Panc1 (cell line): ENCODE measurements at places on chromosomes 6 and 20.

- no peaks in the 10 kb centered on the region for H3K36me3 ChIP-seq
- DNase-seq = no peak
- H3K27me3 ChIP-seq = no peaks in the 10 kb centered on the region; the same call in 1 of the 2 replicates
- H3K4me3 ChIP-seq = no peak overlapping the region
- no peak overlapping the region for H3K27ac ChIP-seq
- H3K4me1 ChIP-seq = no peaks in the 10 kb centered on the region
Measured at GRCh38 chr6:38725414-38726183, 10.5 kb downstream of the DNAH8 start.

GRCh38 chr6:148041546-148041945, 301.1 kb upstream of the SASH1 start:
- no peaks in the 10 kb centered on the region for H3K27me3 ChIP-seq
- H3K27ac ChIP-seq = no peak overlapping the region
- no peak for DNase-seq
- no peaks in the 10 kb centered on the region for H3K4me1 ChIP-seq

GRCh38 chr6:5785249-5785648, 221.5 kb downstream of the NRN1 start:
- H3K27me3 ChIP-seq = no peaks in the 10 kb centered on the region
- no peaks in the 10 kb centered on the region for H3K4me1 ChIP-seq
- no peaks in the 10 kb centered on the region for H3K36me3 ChIP-seq
- no peak for DNase-seq

- no peak for DNase-seq
- no peak overlapping the region for H3K4me3 ChIP-seq
- peaks cover 6% of the 10 kb centered on the region; the same call in 1 of the 2 replicates for H3K27me3 ChIP-seq
- no peaks in the 10 kb centered on the region for H3K36me3 ChIP-seq
- no peak overlapping the region for H3K27ac ChIP-seq
- 0 out of 2 replicates have a peak, but pooled peaks cover 3% of the 10 kb centered on the region for H3K4me1 ChIP-seq
Measured at GRCh38 chr20:3729811-3730540, 2.5 kb upstream of the HSPA12B start.

GRCh38 chr6:35476004-35476403, 7.8 kb downstream of the RPL10A start:
- no peak overlapping the region for H3K27ac ChIP-seq
- H3K4me3 ChIP-seq = no peak overlapping the region
- H3K36me3 ChIP-seq = peaks cover 8% of the 10 kb centered on the region; the same call in 1 of the 2 replicates
- no peaks in the 10 kb centered on the region for H3K27me3 ChIP-seq
- peaks cover 26% of the 10 kb centered on the region for H3K4me1 ChIP-seq
- no peak for DNase-seq

- H3K27me3 ChIP-seq = no peaks in the 10 kb centered on the region
- no peak overlapping the region for H3K4me3 ChIP-seq
- H3K36me3 ChIP-seq = no peaks in the 10 kb centered on the region; the same call in 1 of the 2 replicates
- H3K27ac ChIP-seq = no peak overlapping the region
- DNase-seq = no peak
Measured at GRCh38 chr6:50699051-50699775, 14.1 kb upstream of the TFAP2D start.

GRCh38 chr6:45163952-45164766, 164.0 kb upstream of the RUNX2 start:
- H3K36me3 ChIP-seq = no peaks in the 10 kb centered on the region
- H3K4me1 ChIP-seq = no peaks in the 10 kb centered on the region
- no peaks in the 10 kb centered on the region for H3K27me3 ChIP-seq
- no peak for DNase-seq

DNA sequence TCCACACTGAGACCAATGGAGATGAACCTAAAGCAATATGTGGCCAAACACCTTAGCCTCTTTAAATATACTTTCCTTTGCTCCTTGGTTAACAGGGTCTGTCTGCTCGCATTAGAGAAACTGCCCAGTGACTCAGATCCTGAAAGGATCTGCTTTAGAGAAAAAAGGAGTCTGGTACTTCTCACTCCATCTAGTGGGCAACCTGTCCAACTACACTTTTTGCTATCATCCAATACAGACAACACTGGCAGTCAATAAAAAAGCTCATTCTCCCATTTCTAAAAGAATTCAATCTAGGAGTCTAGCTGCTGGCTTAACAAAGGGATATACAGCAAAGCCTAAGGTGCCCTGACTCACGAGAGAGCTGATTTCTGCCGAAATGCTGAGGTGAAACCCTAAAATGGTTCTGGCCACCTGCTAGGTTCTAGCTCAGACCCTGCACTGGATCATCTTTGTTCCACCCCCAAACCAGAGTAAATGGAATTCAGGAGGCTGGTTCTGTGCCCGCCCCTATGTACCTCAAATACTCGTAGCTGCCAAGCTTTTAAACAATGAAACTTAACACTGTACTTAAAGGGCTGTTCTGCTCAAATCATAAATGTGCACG, 11.5 kb downstream of the GNL1 start:
- H3K27ac ChIP-seq = no peak overlapping the region
- H3K4me1 ChIP-seq = no peaks in the 10 kb centered on the region; the same call in 1 of the 2 replicates
- H3K36me3 ChIP-seq = no peaks in the 10 kb centered on the region
- H3K27me3 ChIP-seq = no peaks in the 10 kb centered on the region
- no peak overlapping the region for H3K4me3 ChIP-seq

- no peaks in the 10 kb centered on the region for H3K27me3 ChIP-seq
- H3K27ac ChIP-seq = no peak overlapping the region
- no peak overlapping the region for H3K4me3 ChIP-seq
Measured at GRCh38 chr20:41347523-41348429, 7.2 kb downstream of the LPIN3 start.

- H3K4me3 ChIP-seq = no peak overlapping the region
- no peaks in the 10 kb centered on the region for H3K27me3 ChIP-seq
- no peak for DNase-seq
- peaks cover 9% of the 10 kb centered on the region for H3K4me1 ChIP-seq
- H3K27ac ChIP-seq = no peak overlapping the region
- H3K36me3 ChIP-seq = no peaks in the 10 kb centered on the region
Measured at GRCh38 chr6:36627801-36628246, 33.7 kb downstream of the SRSF3 start.

DNA sequence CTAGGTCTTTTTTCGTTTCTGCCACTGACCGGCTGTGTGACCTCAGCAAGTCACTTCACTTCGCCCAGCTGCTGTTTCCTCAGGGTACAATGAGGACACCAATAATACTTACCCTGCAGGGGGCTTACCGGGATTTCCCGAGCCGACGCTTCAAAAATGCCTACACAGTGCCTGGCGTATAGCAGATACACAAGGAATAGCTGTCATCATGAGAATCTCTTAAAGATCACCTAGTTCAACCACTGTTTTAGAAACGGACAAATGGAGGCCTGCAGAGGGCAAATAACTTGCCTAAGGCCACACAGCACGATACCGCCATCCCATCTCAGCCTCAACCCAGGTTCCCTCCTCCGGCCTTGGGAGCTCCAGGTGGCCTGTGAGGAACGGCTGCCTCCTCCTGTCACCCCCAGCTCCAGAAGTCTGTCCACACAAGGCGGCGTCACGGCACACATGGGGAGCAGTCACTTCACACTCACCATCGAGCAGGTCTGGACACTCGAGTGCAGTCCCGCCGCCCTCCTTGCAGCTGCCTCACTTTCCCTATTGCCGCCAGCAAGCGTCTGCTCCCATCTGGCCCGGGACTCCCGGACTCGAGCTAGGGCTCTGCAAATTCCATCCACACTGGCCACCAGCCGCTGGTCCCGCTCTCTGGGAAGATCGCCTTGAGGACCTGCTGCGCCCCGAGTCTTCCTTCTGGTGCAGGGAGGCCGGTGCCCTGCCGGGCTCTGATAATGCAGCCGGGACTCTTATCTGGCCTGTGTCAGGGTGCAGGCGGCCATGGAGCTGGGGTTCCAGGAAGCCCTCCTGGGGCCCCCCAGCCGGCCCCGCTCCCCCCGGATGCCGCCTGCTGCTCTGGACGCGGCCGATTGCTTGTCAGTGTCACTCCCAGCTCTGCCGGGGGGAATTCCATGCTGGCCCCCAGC, at the start of gene RIPOR3:
Gene RIPOR3, minus strand, starts transcription at position 893 of the 923 bp plus-strand sequence. Its CDS starts 414 bp downstream, at position 479.
- H3K27ac ChIP-seq = peak within 1 kb of the TSS; percentile 99
- no peaks in the 10 kb centered on the region for H3K27me3 ChIP-seq
- peaks cover 74% of the 10 kb centered on the region for H3K4me1 ChIP-seq

DNA sequence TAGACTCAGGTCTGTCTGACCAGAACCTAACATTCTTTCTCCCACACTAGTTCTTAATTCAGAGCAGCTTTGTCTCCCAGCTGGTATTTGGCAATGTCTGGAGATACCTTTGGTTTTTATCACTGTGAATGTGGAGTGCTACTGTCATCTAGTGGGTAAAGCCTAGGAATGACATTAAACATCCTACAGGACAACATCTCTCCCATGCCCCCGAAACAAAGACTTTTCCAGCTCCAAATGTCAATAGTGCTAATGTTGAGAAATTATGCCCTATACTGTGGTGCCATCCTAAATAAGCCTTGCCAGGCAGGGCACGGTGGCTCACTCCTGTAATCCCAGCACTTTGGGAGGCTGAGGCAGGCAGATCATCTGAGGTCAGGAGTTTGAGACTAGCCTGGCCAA, 4.2 kb upstream of the TTPAL start:
- H3K27ac ChIP-seq = no peak overlapping the region
- peaks cover 2% of the 10 kb centered on the region; the same call in 1 of the 2 replicates for H3K4me1 ChIP-seq
- DNase-seq = no peak
- H3K27me3 ChIP-seq = no peaks in the 10 kb centered on the region
- no peak overlapping the region for H3K4me3 ChIP-seq

DNA sequence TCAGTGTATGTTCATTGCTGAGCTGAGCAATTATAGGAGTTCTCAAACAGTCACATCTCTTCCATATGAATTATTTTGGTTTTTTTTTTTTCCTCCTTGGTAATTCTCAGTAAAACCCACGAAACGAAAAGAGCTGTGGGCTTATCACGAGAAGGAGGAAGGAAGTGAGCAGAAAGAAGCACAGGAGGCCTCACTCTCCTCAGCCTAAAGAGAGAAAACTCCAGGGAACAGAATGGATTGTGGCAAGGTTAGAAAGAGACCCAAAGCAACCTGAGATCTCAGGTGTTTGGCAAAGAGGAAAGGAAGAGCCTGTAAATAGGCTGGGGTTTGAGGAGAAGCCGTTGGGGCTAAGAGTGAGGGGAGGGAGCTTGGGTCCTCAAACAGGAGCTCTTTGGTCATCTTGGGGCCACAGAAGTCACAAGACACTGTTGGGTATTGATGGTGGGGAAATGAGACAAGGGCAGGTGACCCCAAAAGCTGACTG, 67.8 kb upstream of the CITED2 start:
- no peaks in the 10 kb centered on the region for H3K4me1 ChIP-seq
- H3K27ac ChIP-seq = 0 out of 2 replicates have a peak overlapping the region, but pooled peaks have one; percentile 14
- no peaks in the 10 kb centered on the region for H3K27me3 ChIP-seq
- H3K36me3 ChIP-seq = no peaks in the 10 kb centered on the region
- no peak for DNase-seq

DNA sequence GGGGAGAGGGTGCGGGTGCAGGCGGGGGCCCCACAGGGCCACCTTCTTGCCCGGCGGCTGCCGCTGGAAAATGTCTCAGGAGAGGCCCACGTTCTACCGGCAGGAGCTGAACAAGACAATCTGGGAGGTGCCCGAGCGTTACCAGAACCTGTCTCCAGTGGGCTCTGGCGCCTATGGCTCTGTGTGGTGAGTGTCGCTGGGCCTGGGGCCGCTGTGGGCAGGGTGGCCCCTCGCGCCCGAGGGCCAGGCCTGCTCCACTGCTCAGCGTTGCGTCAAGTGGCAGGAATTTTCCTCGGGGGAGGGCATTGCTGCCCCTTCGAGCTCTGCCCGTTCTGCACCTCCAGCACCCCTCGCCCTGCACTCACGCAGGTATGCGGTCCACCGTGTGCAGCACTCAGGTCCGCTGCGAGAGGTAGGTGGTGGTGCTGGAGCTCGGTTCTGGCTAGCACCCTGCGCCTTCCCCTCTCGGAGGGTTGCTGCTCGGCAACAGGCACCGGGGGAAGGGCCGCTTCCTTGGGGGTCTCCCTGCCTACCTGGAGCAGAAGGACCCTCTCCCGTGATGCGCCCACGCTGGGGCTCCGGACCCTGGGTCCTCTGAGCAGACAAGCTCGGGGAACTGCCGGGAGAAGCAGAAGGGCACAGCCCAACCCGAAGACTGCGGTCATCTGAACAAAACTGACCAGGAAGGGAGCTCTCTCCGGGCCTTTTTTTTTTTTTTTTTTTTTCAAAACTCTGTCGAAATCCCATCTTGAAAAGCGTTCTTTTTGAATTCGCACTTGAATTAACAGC, 674 bp downstream of the MAPK14 start:
- H3K4me1 ChIP-seq = peaks cover 15% of the 10 kb centered on the region
- no peaks in the 10 kb centered on the region; the same call in 1 of the 2 replicates for H3K36me3 ChIP-seq
- H3K27ac ChIP-seq = peak overlapping the region; percentile 91
- DNase-seq = no peak

DNA sequence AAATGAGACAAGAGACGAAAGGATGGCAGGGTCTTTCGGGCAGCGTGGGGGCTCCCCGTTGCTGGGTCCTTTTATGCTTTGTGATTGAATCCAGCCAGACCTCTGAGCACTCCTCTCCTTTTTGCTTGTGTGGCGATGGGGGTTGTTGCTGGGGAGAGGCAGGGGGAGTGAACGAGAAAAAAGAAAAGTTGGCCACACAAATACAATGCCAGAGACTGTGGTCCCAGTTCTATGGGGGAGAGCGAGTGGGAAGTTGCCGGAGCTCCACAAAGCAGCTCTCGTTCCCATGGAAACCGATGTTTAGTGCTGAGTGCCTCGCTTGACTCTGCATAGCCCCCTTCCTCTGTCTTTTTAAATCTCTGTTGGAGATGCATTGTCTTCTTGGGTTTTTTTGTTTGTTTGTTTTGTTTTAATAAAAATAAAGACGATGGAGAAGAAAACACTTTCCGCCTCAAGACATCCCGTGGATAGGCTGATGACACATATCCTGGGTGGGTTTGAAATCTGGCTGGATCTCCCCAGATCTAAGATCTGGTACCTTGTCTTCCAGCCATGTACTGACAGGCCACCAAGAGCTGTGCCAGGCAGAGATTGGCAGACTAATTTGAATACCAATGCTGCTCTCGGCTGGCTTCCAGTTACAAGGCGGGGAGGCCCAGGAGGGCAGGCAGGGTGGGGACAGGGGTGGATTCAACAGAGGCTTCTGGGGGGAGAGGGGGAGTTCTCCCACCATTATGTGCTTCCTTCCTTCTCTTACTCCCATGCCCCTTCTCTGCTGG, 529.3 kb downstream of the QKI start:
- no peaks in the 10 kb centered on the region for H3K36me3 ChIP-seq
- H3K27ac ChIP-seq = no peak overlapping the region
- no peak for DNase-seq
- H3K27me3 ChIP-seq = no peaks in the 10 kb centered on the region
- no peaks in the 10 kb centered on the region for H3K4me1 ChIP-seq

DNA sequence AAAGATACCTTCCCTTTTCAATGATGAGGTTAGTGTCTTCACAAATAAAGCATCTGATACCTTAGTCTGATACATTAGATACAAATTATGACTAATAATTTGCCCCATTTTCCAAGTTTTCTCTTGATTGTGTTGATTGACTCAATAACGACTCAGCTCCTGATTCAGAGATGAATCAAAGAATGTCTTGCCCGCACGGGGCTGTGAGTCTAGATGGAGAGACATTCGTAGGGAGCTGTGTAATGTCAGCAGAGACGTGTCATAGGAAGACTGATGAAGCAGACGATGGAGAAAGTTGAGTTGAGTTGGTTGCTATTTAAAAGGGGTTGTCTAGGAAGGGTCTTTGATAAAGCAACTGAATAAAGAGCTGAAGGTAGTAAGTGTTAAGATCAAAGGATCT, 78.2 kb downstream of the TSHZ2 start:
- peaks cover 2% of the 10 kb centered on the region; the same call in 1 of the 2 replicates for H3K27me3 ChIP-seq
- no peak overlapping the region for H3K27ac ChIP-seq
- no peaks in the 10 kb centered on the region for H3K36me3 ChIP-seq
- H3K4me1 ChIP-seq = no peaks in the 10 kb centered on the region
